ENCODE measurements at places on chromosomes 2 and 18.

GRCh38 chr2:217045700-217046475, 186.0 kb upstream of the TNP1 start:
- DNase-seq, result no peak

- no peak for DNase-seq
These were observed 150.8 kb downstream of the CCDC85A start for GRCh38 chr2:56334622-56335021.

DNA sequence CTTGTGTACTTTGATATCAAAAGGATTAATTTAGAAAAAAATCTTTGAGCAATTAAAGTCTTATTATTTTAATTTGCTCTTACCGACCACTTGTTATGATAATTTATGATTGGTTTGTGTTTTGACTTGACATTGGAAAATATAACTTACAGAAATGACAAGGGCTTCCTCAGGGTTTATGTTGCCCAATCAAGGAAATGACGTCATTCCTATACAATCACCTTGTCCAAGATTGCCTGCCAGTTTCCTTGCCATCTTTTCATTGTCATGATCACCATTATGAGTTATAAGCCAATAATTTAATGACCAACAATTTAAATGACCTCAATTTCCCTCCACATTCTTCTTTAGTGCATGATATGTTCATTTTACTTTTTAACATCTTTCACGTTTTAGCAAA, 351.8 kb upstream of the TMEFF2 start:
- peak; percentile 67 for DNase-seq

DNA sequence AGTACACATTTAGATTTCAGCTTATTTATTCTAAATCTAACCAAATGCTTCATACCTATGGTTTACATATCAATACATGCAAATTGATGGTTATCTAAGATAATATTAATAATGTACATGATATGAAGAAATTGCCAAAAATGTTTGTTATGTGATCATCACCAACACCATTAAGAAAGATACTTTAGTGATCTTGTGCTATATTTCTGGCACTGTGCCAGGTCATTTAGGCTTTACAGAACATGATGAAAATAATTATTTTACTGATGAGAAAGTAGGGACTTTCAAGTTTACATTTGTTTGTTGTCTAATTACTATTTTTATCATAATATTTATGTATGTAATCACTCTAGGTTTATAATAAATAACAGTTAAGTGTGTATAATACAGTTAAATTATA, 158.3 kb downstream of the GULP1 start:
- no peak for DNase-seq

- no peak for DNase-seq
These were observed 772.6 kb upstream of the FAM98A start for GRCh38 chr2:34371711-34372110.

- no peak for DNase-seq
These were observed 181.4 kb upstream of the MSH6 start for GRCh38 chr2:47601568-47601967.

GRCh38 chr2:135030826-135031225, 16.4 kb downstream of the MAP3K19 start:
- peak; percentile 47 for DNase-seq

- DNase-seq, result peak; percentile 35
These were observed 59.0 kb downstream of the TPGS2 start for GRCh38 chr18:36769611-36770314.

Measured in A673 (cell line).